Kidney glomerular epithelial cell (primary cell): ENCODE measurements at places on chromosomes 2 and 18.
A peak's percentile ranks its signal among the peaks of the same experiment; 100 is the strongest.

- peak; percentile 12 for DNase-seq
Observed at GRCh38 chr2:96584017-96584416, 47.5 kb downstream of the ARID5A start.

GRCh38 chr2:142033393-142033792, 97.4 kb downstream of the LRP1B start:
- peak; percentile 7 for DNase-seq

DNA sequence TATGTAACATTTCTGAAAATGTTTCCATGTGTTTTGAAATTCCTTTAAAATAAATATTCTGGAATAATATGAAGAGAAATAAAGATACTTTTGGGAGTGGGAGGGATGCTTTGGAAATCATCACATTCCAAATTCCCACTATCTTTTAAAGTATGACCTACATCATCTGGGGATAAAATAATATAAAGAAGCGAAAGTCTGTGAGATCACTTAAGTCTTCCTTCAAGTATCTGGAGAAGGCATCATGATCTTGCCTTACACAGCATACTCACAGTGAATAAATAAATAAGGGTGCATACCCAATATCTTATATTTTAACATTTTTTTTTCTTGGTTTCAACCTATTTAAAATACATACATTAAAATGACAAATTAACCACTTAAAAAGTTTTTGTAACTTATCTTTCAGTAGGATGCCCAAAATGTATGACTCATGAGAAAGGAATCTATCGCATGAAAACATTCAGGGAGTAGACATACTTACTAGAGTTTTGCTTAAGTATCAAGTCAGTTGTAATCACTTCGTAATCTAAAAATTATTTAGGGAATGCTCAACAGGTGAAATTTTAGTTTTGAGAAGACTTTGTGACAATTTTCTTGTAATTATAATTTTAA, 248.3 kb upstream of the COL3A1 start:
- DNase-seq = peak; percentile 59

- DNase-seq = no peak
Observed at GRCh38 chr2:216163518-216163917, 54.4 kb downstream of the XRCC5 start.

- DNase-seq = peak; percentile 6
Observed at GRCh38 chr2:8623958-8624591, 57.8 kb upstream of the ID2 start.

- peak; percentile 7 for DNase-seq
Observed at GRCh38 chr2:224927646-224928173, 114.6 kb downstream of the DOCK10 start.

- DNase-seq = no peak
Observed at GRCh38 chr2:179050755-179051154, 818 bp upstream of the CCDC141 start.

GRCh38 chr18:3248062-3248657, 559 bp downstream of the MYL12A start:
- DNase-seq = no peak

DNA sequence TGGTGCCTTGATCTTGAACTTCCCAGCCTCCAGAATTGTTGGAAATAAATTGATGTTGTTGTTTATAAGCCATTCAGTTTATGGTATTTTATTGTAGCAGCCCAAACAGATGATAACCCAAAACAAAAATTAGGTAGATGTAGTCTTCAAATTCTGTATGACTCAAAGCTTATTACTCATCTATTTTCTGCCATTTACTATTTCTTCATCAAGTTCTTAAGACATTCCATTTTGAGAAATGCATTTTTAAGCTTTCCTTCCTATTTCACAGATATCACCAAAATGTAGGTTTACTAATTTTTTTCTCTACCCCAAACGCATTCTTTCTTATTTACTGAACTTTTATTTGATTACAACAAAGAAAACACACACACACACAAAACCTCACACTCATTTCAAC, 148.2 kb downstream of the RND3 start:
- DNase-seq = no peak

GRCh38 chr2:23505984-23506380, 121.0 kb downstream of the KLHL29 start:
- no peak for DNase-seq

- DNase-seq = no peak
Observed at GRCh38 chr18:34928088-34928753, 113.0 kb upstream of the MAPRE2 start.

- DNase-seq = no peak
Observed at GRCh38 chr2:50379351-50379750, 652.6 kb downstream of the NRXN1 start.

- peak; percentile 72 for DNase-seq
Observed at GRCh38 chr2:98649135-98649991, 41.0 kb downstream of the UNC50 start.

GRCh38 chr2:226607379-226607778, 192.2 kb downstream of the IRS1 start:
- no peak for DNase-seq

GRCh38 chr2:115606350-115606749, 1163.9 kb downstream of the DPP10 start:
- DNase-seq = no peak

DNA sequence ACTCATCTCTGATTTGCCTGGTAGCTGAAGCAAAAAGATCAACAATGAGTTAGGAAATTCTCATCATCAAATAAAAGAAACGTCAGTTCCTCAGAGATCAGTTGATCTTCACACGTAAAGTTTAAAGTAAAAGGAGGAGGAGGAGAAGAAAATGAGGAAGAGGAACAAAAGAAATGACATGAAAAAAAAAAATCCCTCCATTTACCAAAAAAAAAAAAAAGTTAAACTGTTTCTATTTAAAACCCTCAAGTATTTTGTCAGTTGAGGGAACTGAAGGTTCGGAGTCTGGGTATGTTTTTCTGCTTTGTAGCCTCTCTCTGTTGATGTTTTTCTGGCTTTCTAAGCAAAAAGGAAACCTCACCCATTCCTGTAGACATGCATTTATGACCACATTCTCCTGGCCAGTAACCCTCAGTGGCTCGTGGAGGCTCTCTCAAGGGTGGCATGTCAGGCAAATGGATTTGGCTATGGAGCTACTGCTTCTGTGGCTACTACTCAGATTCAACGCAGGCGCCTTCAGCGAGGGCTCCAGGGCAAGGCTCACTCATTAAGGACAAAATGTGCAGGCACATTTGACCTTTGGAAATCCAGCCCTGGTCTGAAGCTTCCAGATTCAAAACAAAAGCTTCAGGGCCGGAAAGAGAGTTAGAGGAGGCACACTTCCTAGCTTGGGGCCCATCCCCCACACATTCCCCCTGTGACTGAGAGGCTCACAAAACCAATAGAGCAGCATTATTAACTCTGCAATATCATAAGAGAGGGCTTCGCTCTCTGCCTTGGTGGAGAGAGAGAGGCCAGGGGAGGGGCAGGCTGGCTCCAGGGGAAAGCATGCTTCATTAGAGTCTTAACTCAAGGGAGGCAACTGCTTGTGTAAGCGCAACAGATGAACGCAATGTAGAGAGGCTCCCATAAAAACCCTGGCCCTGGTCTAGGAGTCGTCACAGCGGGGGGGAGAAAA, 22.3 kb downstream of the KLF7 start:
- DNase-seq = peak; percentile 75

- DNase-seq = no peak
Observed at GRCh38 chr18:27073404-27073830, 111.7 kb downstream of the CHST9 start.

- no peak for DNase-seq
Observed at GRCh38 chr2:236117861-236118269, 50.3 kb downstream of the GBX2 start.

GRCh38 chr2:118177884-118178283, 89.6 kb downstream of the INSIG2 start:
- no peak for DNase-seq

GRCh38 chr2:174585657-174586252, 11.8 kb downstream of the WIPF1 start:
- DNase-seq = no peak

GRCh38 chr18:80010551-80010906, 22.2 kb upstream of the TXNL4A start:
- no peak for DNase-seq

GRCh38 chr2:3265981-3266924, 111.4 kb downstream of the EIPR1 start:
- DNase-seq = no peak

GRCh38 chr2:215680605-215681598, 245.0 kb upstream of the FN1 start:
- peak; percentile 97 for DNase-seq

- DNase-seq = no peak
Observed at GRCh38 chr2:44570271-44570670, 208.5 kb downstream of the CAMKMT start.

GRCh38 chr2:133146893-133147292, 421.4 kb downstream of the NCKAP5 start:
- DNase-seq = no peak

DNA sequence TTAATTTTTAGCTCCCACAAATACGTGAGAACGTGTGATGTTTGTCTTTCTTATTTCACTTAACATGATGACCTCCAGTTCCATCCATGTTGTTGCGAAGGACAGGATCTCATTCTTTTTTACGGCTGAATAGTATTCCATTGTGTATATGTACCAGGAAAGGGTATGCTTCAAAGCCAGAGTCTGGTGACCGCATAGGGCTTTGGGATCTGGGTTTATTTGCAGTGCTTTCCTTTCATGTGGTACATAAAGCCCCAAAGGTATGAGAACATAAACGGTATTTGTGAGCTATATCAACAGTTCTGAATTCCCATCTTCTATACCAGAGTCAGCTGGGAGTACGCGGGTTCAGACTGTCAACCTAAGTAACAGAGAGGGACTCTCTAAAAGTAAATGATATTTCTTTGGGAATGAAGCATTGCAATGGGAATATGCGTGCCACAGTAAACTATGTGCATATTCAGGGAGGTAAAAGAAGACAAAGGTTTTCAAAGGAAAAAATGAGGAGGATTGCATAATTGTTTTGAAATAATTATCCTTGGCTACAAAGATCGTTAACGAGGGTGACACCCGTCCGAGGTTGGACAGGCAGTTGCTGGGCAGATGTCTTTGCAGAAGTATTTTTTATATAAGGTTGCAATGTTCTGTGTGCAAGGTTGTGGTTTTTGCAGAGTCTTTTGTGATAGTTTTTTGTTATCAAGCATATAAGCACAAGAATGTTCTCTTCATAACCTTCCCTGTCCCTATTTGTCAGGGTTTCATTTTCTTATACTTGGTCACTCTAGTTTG, 24.4 kb downstream of the CRYGD start:
- no peak for DNase-seq

- peak; percentile 12 for DNase-seq
Observed at GRCh38 chr2:50535971-50536759, 495.8 kb downstream of the NRXN1 start.

GRCh38 chr18:31102025-31102684, at the start of gene DSC2:
TSS of gene DSC2 (minus strand) at chr18:31102421. CDS start at chr18:31101971, 450 bp downstream.
- DNase-seq = peak; percentile 33

DNA sequence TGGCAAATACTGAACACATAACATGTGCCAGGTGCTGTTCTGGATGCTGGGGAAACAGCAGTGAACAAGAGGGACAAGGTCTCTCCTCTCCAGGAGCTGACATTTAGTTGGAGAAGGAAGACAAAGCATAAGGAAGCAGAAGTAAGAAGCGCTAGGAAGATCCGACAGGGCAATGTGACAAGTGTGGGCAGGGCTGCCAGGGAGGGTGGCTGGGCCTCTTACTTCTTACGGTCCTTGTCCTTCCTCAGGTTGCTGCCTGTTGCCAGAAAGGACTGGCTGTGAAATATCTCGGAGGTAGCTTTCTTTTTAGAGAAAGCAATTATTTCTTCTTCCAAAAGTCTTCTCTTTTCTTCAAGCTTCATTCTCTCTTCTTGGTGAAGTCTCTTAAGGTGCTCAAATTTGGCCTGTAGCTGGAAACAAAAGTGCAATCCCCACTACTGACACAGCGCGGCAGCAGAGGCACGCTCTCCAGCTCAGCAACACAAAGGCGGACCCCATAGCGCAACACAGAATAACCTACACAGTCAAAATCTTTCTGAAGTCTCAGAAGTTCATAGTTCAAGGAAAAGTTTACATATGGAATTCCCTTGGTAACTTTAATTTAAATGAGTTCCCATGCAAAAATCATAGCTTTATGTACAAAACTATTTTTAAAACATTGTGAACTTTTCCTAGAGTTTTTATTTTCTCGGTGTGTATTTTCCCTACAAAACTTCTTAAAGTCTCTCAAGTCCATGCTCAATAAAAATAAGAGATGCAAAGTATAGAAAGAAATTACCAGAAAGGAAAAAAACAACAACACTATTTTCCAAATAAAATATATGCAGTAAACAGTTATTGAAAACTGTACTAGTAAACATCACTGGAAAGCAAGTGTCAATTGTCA, 67.7 kb downstream of the SEPTIN10 start:
- peak; percentile 61 for DNase-seq

GRCh38 chr2:181363164-181363563, 94.0 kb upstream of the ITGA4 start:
- DNase-seq = no peak

DNA sequence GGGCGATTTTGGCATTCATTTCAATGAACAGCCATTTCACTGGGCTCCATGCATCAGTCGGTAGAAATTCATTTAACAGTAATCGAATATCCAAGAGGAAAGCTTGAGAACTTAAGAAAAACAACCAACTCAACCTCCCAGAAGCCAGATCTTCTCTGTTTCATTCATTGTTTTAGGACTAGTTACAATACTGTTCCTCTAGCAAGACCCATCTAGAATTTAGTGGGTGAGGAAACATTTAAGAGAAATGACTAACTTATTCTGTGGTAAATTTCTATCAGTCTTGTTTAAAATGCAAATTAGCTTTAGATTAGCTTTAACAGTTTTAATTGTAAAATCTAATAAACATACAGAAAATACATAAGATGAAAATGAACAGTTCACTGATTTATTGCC, 81.4 kb upstream of the SMAD7 start:
- DNase-seq = no peak

GRCh38 chr18:74836296-74837139, 238.8 kb downstream of the ZNF407 start:
- no peak for DNase-seq
